ENCODE measurements at places on chromosomes 6 and 20. TPM values are rescaled to one million over a fixed set of nuclear protein-coding genes. Genes with fewer than 3 reads are reported as not detected.

GRCh38 chr20:57866250-57867106 lies 156.7 kb upstream of the PMEPA1 start:
- DNase-seq = no peak

- peak; percentile 14 for DNase-seq
Measured at GRCh38 chr6:133707456-133707855, 181.5 kb upstream of the TCF21 start.

Gene IL17A
- total RNA-seq = not detected

GRCh38 chr6:117617210-117618035 lies 15.1 kb upstream of the GOPC start:
- no peak for DNase-seq

Gene AK9
- total RNA-seq = 2.6 TPM

DNA sequence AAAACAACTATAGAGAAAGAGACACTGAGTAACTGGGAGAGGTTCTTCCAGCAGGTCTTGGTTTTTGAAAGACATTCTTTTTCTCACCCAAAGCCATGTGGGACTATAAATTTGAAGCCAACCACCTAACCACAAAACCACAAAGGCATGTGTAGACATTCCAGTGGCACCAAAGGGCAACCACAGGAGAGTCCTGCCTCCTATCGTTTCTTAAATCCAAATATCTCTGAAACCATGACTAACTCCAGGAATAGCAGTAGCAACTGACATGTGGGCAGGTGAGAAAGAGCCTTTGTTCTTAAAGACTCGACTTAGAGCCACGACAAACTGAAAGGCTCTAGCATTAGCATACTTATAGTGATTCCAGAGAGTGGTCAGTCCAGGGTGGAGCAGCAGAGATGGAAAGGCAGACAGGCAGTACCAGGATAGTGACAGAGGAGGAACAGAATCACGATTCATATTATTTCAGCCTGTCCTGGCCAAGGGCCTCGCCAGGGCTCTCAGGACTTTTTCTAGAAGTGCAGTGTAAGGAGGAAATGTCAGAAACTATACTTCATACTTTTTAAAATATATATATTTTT lies 9.4 kb upstream of the COL9A1 start:
- no peak for DNase-seq

Gene HRH3
- 0.22 TPM for total RNA-seq

Gene ENPP4
- 0.34 TPM for total RNA-seq

- no peak for DNase-seq
Measured at GRCh38 chr6:54619102-54619501, 227.5 kb upstream of the FAM83B start.

DNA sequence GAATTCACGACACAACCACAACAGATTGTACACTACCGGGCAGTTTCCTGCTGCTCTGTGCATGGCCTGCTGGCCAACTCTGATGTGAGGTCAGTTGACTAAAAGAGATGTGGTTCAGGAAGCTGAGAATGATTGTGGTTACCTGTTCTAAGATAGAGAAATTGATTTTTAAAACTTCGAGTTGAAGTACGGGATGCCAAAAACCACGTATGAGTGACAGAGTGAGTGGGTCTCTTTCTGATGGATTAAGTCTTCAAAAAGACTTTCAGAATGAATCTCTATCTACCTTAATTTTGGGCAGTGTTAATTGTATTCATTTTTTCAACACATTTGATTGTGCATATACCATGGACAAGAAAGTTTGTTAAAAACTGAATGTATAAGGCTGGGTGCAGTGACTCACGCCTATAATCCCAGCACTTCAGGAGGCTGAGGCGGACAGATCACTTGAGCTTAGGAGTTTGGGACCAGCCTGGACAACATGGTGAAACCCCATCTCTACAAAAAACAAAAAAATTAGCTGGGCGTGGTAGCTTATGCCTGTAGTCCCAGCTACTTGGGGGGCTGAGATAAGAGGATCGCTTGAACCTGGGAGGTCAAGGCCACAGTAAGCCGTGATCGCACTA lies 121.2 kb downstream of the SGK1 start:
- no peak for DNase-seq

DNA sequence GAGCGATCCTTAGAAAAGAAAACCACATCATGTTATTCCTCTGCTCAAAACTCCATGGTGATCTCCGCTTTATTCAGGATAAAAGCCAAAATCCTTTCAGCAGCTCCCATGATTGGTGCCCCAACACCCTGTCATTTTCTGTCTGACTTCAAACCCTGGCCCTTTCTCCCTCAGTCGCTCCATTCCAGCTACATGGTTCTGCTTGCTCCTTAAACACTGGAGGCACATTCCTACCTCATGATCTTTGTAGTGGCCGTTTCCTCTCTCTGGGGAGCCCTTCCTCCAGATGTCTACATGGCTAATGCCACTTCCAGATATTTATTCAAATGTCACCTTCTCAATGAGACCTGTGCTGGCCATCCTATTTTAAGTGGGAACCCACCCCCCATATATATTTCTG lies 100.8 kb downstream of the CAP2 start:
- DNase-seq = no peak

DNA sequence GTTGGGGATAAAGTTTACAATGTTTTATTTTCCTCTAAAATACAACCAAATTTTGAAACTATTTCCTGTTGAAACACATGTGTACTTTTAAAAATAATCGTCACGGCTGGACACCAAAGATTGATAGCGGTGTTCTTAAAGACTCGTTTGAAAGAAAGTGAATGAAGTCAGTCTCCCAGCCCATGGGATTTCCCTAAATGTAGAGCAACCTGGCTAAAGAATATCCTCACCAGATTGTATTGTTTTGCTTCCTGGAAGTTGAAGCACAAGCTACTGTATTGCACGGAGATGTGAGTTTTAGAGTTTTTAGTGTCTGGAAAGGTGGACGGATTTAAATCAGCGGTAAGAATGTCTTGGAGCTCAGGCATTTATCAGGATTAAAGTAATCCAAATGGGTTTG lies 189.5 kb downstream of the THBS2 start:
- no peak for DNase-seq

Gene TCP1
- total RNA-seq = 505 TPM

Gene ANKRD66
- total RNA-seq = not detected

Gene GPR63
- total RNA-seq = 4.1 TPM

GRCh38 chr6:84764332-84765049 lies at the start of gene TBX18:
Gene TBX18 (minus strand): TSS chr6:84764598. CDS start chr6:84764181, 417 bp downstream.
- peak; percentile 95 for DNase-seq

Gene VSX1
- not detected for total RNA-seq

DNA sequence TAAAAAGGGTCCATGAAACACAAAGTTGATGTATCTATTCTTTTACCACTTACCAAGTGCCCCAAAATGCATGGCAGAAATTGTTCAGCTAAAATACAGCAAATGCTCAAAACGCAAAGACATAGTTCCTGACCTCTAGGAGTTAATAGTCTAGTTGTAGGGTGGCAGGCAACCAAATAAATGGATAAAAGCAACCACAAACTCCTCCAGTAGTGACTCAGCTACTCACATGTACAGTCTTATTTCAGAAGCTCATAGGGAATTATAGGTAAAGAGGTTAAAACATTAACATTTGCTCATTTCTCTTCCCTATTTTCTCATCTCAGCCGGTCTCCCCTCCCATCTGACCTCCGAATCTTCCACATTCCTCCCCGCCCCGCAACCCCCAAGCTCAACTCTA lies 143.9 kb upstream of the INSM1 start:
- DNase-seq = no peak

DNA sequence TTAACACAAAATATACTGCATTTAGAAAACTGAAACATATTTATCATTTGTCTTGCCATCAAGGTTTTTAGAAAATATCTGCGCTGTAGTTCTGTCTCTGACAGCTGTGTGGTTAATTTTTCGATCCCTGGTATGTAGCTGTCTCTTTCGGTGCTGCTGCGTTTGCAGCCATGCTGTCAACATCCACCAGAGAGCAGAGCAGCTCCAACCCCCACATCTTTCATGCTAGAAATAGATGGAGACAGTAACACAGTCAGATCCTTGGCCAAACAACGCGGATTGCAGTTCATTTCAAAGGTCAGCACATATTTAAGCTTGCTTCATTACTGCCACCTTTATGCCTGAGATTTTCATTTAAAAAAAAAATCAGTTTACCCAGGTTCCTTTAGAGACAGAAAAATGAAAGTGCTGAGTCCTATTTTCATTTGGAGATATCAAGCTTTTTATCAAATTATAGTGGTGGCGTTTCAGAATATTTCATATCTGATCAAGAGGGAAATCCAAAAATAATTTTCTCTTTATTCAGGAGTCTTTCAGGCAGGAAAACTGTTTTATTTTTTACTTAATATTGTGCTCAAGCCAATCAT lies 157.7 kb upstream of the MMS22L start:
- peak; percentile 94 for DNase-seq

DNA sequence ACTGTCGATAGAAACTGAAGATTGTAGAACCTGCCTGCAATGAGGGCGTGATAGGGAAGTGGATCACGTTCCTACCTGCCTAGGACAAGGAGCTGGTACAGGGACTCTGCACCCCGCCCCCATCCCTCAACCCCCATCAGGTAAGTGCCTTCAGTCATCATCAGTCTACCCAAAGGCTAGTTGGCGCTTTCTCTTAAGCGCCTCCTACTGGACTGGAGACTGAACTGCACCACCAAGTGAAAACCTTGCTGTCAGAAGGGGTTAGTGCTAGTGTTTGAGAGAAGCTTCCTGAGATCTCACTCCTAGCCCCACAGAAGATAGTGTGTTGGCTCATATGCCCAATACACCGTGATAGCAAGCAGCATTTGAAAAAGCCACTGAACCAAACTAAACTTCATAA lies 706.5 kb upstream of the MAN1A1 start:
- DNase-seq = peak; percentile 14

Gene POM121L2
- not detected for total RNA-seq

DNA sequence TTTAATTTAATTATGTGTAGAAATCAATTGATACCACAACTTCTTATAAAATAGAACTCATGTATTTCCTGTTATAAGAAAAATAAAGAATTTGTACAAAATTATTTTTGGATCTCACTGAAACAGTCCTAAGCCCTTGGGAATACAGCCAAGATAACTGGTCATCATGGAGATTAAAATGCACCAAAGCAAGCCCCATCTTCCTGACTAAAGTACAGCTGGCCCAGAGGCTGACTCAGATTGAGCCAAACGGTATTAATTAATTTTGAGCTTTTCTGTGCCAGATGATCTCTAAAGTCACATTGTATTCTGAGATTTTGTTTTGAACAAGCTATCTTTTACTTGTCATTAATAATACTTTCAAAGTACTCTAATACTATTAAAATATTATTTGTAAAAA lies 978.5 kb downstream of the TBC1D32 start:
- no peak for DNase-seq

Measured in A673 (cell line).